ENCODE measurements at places on chromosomes 16 and 17.

DNA sequence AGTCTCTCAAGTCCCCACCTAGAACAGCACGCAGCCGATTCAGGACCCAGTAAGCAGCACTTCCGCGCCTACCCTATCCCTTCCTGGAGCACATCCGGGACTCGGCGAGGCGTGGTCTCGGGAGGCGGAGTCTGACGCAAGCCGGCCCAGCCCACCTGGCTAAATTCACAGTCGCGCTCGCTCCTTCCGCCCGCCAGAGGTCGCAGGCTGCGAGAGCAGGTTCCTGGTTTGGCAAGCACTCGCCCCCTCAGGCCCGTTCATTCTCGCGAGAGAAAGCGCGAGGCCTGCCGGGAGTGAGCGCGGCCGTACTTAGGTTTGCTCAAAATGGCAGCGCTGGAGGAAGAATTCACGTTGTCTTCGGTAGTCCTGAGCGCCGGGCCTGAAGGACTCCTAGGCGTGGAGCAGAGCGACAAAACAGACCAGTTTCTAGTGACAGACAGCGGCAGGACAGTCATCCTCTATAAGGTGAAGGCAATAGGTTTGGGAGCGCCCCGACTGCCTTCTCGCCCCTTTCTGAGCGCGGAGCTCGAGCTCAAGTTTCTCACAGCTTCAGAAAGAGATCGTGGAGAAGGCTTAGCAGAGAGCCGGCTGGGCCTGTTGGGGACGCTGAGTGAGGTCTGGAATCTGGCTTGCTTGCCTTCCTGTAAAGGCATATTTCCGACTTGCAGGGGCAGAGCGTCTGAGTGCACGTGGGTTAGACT, at the start of gene NOL11:
Gene NOL11, plus strand, starts transcription at position 313 of the 701 bp plus-strand sequence. Its CDS starts 12 bp downstream, at position 325.
- DNase-seq = peak; percentile 99

GRCh38 chr16:58024486-58025350, 836 bp upstream of the MMP15 start:
- DNase-seq = no peak

DNA sequence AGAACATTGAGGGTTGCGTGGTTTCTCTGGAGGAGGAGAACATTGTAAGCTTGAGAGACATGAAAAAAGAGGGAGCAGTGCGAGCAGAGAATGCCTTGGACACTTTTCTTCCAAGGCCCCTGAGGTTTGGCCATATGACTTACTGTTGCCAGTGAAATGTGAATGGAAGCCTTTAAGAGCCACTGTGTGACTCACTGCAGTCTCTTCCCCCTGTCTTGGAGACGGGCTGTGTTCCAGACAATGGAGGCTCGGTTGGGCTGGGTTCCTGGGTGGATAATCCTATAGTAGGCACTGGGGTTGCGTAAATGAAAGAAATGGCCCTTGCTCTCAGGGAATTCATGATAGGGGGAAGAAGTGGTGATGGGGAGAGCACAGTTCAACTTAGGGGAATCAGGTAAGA, 75.5 kb downstream of the SHISA9 start:
- no peak for DNase-seq

- no peak for DNase-seq
Observed at GRCh38 chr16:31430380-31431052, 2.4 kb upstream of the COX6A2 start.

DNA sequence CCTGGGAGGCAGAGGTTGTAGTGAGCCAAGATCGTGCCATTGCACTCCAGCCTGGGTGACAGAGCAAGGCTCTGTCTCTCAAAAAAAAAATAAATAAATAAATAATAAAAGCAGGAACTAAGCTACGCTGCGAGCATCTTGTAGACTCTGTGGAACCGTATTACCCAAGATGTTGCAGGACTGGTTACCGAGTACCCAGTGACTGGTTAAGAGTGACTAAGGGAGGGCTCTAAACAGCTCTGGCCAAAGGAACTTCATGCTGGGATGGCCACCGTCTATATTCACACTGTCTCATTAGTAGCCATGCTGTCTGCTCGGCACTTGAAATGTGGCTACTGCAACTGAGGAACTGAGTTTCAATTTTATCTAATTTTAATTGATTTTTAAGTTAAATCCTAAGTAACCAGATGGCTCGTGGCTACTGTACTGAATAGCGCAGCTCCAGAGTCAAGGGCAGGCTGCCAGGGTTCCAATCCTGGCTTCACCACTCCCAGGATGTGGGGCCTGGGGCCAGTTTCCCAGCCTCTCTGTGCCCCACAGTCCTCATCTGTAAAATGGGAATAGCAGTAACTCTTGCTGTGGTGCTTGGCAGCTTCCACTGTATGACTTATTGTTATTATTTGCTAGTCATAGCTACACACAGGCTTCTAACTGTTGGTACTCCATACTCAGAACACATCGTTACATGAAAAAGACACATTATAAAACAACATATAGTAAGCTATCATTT, 3.0 kb downstream of the NTAN1 start:
- DNase-seq = no peak

DNA sequence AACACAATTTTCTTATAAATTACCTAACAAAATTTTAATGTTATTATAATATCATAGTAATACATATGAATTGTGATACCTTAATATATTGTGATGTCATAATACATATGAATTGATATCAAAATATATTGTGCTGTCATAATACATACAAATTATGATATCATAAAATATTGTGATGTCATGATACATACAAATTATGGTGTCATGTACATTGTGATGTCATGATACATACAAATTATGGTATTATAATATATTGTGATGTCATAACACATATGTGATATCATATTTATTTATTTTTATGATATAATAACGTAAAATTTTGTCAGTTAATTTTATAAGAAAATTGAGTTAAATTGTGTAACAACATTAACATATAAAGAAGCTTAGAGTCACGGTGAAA, 1927.2 kb downstream of the TP53TG3F start:
- no peak for DNase-seq

GRCh38 chr17:40518401-40519088, 17.1 kb upstream of the TNS4 start:
- no peak for DNase-seq

- DNase-seq = no peak
Observed at GRCh38 chr16:86353148-86353547, 157.2 kb upstream of the FOXF1 start.

- DNase-seq = no peak
Observed at GRCh38 chr17:60398227-60398959, 6.5 kb upstream of the USP32 start.

GRCh38 chr17:39606434-39607056, 1.2 kb downstream of the NEUROD2 start:
- DNase-seq = no peak

- no peak for DNase-seq
Observed at GRCh38 chr16:3127745-3128144, 7.1 kb upstream of the ZNF213 start.

DNA sequence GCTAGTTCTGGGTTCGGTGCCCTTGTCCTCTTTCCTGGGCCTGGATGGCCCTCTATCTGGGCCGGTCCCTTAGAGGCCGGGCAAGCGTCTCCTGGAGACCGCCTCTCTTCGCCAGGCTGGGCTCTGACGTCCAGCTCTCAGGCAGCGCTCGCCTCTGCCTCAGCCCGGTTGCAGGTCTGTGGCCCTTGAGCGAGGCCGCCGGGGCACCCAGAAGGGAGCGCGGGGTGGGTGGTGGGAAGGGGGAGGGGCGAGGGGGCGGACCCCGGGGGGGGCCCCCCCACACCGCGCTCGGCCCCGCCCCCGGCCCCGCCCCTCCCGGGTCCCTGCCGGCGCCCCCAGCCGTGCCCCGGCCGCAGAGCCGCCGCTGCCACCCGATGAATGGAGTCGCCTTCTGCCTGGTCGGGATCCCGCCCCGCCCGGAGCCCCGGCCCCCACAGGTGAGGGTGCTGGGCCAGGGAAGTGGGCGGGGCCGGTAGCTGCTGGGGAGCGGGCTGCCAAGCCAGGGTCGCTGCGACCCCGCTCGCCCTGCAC, at the start of gene ARHGAP23:
Gene ARHGAP23, plus strand, starts transcription at position 353 of the 531 bp plus-strand sequence. Its CDS starts 22 bp downstream, at position 375.
- peak; percentile 24 for DNase-seq

GRCh38 chr16:26988186-26988585, 78.5 kb upstream of the C16orf82 start:
- no peak for DNase-seq

DNA sequence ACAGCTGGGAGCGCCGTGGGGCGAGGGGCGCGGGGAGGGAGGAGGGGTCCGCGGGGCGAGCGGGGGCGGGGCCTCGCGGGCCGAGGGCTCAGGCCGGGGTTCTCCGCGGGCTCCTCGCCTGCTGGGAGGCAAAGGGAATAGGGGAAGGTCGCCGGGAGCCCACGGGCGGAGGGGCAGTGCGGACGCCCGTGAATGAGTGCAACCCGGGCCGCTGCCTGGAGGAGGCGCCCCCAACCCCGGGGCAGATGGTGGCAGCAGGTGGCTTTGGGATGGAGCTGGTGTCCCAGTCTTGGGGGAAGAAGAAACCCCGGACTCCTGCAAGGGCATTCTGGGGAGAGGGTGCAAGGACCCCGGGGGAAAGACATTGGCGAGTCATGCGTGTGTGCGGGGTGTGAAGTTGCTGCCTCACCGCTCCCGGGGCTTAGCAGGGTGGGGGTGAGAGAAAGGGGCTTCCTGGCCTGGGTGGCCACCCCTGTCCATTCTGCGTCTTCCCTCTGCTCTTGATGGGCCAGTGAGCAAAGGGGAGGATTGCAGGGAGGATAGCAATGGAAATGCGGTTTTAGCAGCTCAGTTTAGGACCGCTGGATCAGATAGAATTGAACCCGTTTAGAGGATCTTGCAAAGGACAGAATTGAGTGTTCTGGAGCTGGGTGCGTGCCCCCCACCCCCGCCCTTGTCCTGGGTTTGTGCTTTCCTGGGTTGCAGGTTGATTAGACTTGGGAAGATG, 526 bp downstream of the KIAA0513 start:
- no peak for DNase-seq

GRCh38 chr17:147796-148740, 10.7 kb downstream of the SCGB1C2 start:
- DNase-seq = no peak

- no peak for DNase-seq
Observed at GRCh38 chr16:48963901-48964615, 317.6 kb downstream of the CBLN1 start.

DNA sequence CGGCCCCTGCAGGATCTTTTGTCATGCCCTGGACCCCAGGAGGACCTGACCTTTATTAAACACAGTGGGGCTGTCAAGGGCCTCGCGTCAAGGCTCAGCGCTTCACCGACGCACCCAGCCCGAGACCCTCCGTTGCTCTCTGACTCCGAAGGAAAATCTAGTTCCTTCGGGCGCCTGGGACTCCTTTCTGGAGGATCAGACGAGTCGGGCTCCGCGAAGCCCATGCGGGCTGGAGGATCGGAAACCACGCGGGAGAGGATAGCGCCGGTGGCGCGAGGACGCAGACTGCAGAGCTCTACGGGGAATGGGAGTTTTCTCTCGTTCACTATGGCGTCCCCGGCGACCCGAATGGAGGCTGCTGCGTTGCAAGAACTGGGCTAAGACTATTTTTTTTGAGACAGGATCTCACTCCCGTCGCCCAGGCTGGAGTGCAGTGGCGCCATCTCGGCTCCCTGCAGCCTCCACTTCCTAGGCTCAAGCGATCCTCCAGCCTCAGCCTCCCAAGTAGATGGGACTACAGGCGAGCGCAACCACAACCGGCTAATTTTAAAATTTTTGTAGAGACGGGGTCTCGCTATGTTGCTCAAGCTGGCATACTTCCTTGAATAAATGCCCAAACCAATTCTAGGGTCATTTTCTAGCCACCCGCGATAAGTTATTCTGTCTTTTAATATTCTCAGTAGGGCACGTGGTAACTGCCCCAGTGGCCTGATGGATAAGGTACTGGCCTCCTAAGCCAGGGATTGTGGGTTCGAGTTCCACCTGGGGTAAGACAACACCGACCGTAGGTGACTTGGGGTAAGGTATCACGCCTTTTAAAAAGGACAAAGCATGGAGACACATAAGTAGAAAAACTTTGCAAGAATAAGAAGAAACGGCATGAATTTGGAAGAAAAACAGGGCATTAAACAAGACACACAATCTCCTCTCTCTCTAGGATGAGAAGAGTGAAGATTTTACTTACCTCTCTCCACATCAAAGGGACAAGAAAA, 5.5 kb downstream of the OR1F1 start:
- no peak for DNase-seq

GRCh38 chr16:23694644-23695373, 16.1 kb downstream of the PLK1 start:
- no peak for DNase-seq

DNA sequence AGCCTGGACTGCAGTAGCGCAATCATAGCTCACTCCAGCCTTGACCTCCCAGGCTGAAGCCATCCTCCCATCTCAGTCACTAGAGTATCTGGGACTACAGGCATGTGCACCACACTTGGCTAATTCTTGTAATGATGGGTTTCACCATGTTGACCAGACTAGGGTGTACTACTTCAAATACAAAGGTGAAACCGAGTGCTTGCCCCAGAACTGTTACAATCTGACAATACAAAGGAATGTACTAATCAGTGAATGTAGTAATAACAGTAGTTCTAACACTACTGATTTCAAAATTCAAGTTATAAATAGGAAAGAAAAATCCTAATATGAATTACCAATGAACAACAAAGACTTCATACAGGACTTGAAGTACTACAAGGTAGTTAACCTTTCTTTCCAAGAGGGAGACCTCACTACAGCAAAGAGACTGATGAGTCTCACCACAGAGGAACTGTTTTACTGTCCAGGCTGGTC, 24.4 kb downstream of the CRK start:
- peak; percentile 8 for DNase-seq

DNA sequence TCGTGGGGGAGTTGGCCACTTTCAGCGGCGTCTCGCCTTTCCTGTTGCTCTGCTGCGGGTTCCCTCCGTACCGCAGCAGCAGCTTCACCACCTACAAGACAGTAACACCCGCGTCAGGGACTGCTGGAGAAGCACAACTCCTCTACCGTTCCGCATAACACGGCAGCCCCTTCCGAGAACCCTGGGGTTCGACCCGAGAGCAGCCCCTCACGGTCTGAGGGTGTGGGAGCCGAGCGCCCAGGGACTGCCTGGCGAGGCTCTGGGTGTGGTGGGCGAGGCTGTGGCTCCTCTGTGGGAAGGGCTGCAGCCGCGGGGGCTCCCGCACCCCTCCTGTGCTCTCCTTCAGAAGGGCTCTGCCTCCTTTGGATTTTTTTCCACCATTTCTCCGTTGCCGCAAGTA, 68.6 kb downstream of the ZNF778 start:
- DNase-seq = no peak

- no peak for DNase-seq
Observed at GRCh38 chr17:80960037-80960796, 31.4 kb upstream of the CHMP6 start.

DNA sequence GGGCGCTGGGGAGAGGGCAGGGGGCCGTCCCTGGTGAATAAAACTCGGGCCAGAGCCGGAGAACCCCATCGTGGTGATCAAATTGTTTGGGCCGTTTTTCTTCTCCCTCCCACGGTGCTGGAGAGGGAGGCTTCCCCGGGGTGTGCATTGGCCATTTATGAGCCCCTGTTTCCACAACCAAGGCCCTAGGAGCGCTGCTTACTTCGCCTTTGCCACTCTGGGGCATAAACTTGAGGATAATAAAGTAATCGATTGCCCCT, 544 bp downstream of the CCP110 start:
- no peak for DNase-seq

- DNase-seq = no peak
Observed at GRCh38 chr16:46897471-46897870, 13.3 kb downstream of the GPT2 start.

Data from T-helper 2 cell (primary cell).